ENCODE measurements at places on chromosomes 7 and 10. TPM values are rescaled to one million over a fixed set of nuclear protein-coding genes. Genes with fewer than 3 reads are reported as not detected.

GRCh38 chr10:78513330-78513729 is 479.7 kb downstream of the RPS24 start:
- peak; percentile 24 for DNase-seq

GRCh38 chr7:150401861-150402631 is 22.9 kb downstream of the ZNF775 start:
- no peak for DNase-seq

GRCh38 chr10:79403441-79404230 is 41.8 kb downstream of the ZCCHC24 start:
- DNase-seq: no peak

DNA sequence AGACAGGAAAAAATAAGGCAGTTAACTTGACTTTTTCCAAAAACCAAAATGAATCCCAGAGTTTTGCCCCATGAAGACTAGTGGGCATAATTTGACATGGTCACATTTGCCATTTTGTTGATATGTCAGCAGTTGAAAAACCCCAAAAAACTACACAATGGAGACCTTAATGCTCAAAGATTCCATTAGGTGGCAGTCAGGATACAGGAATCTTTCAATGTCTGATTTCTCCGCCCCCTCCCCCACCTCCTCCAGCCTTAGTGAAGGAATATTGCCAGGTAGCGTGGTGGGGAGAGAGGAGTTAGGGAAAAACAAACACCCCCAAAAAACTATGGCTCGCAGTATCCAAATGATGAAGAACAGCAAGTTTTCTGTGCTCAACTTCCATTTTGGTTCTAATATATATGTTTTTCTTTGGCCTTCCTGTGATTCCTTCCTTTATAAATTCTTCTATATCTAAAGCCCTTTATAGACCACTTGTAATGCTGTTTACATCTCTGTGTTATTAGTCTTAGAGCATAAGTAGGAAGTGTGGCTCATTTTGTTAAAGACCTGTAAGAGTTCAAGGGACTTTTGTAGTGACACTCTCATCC is 6.7 kb upstream of the SMNDC1 start:
- peak; percentile 55 for DNase-seq

DNA sequence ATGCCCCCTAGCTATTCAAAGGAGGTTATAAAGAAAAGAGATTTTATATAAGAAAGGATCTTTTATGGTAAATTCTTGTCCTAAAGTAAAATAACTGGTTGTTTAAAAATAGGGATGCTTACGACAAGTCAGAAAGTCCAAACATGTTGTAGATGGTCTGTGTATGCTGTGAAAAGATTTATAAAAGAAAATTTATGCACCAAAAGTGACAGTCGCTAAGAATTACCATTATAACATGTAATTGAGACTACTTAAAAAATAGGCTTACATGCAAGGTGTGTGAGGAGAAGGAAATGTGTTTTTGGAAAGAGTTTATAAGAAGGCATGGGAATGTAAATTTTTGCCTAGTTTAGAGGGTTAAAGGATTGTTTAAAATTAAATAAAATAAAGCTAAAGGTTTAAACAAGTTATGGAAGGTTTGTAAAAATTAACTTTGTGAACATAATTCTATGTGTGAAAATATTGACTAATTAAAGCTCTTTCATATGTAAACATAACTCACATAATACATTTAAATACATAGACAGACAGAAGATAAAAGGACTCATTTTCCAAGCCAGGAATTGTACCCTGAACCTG is 118.5 kb downstream of the LYZL1 start:
- no peak for DNase-seq

GRCh38 chr7:39894904-39895303 is 55.2 kb upstream of the CDK13 start:
- peak; percentile 37 for DNase-seq

- peak; percentile 38 for DNase-seq
These were observed 246.1 kb downstream of the REEP3 start for GRCh38 chr10:63767138-63767801.

DNA sequence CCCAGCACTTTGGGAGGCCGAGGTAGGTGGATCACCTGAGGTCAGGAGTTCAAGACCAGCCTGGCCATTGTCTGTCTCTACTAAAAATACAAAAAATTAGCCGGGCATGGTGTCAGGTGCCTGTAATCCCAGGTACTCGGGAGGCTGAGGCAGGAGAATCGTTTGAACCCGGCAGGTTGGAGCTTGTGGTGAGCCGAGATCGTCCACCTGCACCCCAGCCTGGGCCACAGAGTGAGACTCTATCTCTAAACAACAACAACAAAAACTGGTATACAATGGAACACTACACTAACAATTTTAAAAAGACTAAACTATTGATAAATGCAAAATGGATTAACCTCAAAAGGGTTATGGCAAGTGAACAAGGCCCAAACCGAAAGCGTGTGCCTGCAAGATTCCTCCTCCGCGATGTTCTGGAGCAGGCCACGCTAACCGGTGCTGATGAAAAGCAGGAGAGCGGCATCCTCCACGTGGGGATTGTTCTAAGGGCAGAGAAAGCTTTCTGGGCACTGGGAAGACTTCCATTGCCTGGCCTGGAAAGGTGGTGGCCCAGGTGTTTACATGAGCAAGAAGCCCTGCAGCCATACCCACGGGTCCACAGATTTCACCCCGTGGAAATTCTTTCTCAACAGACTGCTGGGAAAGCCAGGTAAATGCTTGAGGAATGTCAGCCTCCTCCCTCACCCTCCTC is 53.8 kb downstream of the PDGFA start:
- no peak for DNase-seq

- DNase-seq: peak; percentile 97
These were observed 192.5 kb upstream of the PRSS1 start for GRCh38 chr7:142556740-142557139.

DNA sequence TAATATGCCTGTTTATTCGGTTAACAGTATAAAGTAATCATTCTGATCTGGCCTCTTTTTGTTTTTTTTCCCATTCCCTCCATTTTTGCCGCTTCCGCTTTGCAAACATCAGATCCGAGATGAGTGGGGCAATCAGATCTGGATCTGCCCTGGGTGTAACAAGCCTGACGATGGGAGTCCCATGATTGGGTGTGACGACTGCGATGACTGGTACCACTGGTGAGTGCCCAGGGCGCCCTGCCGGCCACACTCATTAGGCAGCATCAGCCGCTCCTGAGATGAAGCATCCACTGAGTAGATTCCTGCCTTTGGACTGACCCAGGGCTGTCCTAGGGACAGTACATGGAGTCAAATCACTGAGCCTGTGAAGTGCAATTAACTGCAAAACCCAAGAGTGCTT is 40.9 kb upstream of the GATA3 start:
- DNase-seq: no peak

- DNase-seq: no peak
These were observed 232.2 kb upstream of the BMPER start for GRCh38 chr7:33673029-33673700.

DNA sequence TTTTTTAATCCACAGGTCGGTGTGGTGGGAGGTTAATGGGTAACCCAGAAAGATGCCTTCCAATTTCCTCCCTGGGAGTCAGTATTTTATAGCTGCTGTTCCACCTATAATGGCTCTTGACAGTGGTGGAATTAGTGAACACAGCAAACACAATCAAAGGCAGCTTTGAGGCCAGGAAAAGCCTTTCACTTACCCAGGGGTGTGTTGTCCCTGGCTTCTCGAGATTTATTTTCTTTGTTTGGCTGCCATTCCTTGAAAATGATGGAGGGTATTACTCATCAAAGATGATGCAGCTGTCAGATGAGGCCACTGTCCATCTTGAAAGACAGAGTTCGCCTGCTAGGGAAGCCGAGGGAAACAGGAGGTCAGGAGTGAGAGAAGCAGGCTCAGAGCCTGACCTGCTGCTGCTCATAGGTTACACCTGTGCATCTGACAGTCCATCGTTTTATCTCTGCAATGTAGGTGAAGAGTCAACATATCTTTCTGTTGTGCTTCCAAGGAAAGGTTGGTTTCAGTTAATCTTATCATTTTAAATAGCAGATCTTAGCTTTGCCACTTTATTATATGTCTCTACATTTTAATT is 221.6 kb downstream of the XPNPEP1 start:
- no peak for DNase-seq

GRCh38 chr10:90857635-90858460 is at the start of gene HTR7:
Gene HTR7, minus strand, starts transcription at chr10:90858039. Its CDS starts 368 bp downstream, at chr10:90857671.
- no peak for DNase-seq

DNA sequence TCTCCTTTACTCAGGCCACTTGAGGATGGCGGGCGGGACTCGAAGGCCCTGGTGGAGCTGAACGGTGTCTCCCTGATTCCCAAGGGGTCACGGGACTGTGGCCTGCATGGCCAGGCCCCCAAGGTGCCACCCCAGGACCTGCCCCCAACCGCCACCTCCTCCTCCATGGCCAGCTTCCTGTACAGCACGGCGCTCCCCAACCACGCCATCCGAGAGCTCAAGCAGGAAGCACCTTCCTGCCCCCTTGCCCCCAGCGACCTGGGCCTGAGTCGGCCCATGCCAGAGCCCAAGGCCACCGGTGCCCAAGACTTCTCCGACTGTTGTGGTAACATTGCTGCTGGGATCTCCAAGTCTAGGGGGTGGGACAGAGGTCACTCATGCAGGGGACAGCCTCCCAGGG is 65.7 kb downstream of the GTF2IRD1 start:
- no peak for DNase-seq

GRCh38 chr7:155003092-155003375 is at the start of gene PAXIP1:
Gene PAXIP1, minus strand, starts transcription at chr7:155003124. Its CDS starts 195 bp downstream, at chr7:155002929.
- no peak for DNase-seq

- DNase-seq: no peak
These were observed 66.8 kb downstream of the CD36 start for GRCh38 chr7:80705130-80705781.

Gene LRIT2
- not detected for total RNA-seq

Gene C10orf143
- total RNA-seq: not detected

Gene SFRP4
- total RNA-seq: 2.4 TPM

Gene CALD1
- 155 TPM for total RNA-seq

Gene MEIG1
- total RNA-seq: not detected

Gene ALOX5
- 32.4 TPM for total RNA-seq

Gene OR2A7
- 5.6 TPM for total RNA-seq

Gene RBM20
- total RNA-seq: not detected

Gene NHLRC2
- 13.2 TPM for total RNA-seq
